Activated gamma-delta T cell treated with anti-CD3 and anti-CD28 coated beads, Interleukin-2, amount 50 U/mL, for 16 hours (primary cell): ENCODE measurements at places on chromosomes 3 and 15.

DNA sequence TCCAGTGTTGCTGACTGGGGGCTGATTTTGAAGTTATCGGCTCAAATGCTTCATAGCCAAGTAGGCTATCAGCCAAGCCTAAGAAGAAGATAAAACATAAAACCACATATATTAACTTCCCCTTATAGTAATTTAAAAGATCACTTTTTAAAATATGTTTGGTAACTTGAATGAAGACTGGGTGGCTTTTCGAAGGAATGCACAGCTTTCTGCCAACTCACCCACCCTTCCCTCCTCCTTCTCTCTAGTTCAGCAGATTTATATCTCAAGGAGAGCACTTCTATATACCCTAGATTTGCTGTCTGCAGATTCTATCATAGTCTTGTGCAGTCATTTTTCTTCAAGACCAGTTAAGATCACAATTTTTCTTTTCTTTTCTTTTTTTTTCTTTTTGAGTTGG lies 189.4 kb upstream of the CHRM5 start:
- DNase-seq, result no peak

DNA sequence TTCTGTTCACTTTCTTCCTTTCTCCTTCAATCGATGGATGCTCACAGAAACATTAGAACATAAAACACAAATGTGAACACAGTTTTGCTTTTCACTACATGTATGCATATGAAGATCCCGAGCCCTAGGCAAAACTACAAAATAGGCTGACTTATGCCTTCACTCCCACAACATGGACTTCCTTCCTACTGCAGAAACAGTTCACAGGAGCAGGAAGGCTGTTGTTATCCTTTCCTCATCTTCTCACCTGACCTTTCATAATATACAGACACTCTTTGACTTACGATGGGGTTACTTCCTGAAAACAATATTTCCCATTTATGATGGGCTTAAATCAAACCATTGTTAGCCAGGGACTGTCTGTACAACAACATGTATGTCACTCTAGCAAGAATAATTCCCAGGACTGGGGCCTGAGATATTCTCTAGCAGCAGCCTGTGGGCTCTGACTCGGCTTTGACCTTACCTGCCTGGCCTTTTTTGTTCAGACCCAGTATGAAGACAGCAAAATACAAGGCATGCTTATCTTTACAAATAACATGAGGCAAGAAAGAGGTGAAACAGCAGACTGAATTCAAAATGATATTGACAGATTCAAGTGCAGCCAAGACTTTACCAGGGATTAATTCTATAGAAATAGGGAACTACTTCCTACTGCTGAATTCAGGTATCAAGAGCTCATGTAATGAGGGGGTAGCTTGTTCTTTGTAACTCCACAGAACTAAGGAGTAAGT lies 51.8 kb upstream of the PLXND1 start:
- no peak for DNase-seq

DNA sequence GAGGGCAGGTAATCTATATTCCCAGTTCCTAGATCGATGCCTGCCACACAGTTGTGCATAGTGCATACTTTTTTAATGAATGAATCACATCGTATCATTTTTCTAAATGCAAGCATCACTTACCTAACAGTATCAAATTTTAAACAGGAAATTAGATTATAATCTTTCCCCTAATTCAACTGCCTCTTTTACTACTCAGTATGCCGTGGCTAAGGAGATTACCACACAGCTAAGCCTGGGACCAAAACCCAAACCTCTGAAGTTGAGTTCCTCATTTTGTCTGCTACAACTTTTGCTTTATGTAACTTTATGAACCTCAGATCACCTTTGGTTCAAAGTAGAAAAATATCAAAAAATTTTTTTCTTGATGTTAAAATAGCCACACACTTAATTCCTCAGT lies 53.2 kb upstream of the FNDC3B start:
- DNase-seq, result no peak

DNA sequence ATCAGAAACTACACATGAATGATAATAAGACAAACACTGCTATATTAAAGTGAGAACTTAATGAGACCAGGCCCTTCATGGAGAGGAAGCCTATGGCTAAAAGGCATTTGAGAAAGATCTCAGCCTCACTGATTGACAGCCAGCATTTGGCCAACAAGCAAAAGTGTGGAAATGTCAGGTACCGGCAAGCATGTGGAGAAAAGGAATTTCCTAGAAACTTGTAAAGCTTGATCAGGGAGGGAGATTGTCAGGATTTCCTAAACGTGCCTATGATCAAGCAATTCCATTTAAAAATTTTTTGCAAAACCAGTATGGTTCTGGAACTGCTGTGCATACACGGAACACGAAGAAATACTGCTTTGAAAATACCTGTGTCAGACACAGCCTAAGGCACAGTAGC lies 220.3 kb upstream of the ATP10A start:
- DNase-seq, result no peak

GRCh38 chr3:181457190-181457589 lies 254.5 kb upstream of the SOX2 start:
- no peak for DNase-seq

DNA sequence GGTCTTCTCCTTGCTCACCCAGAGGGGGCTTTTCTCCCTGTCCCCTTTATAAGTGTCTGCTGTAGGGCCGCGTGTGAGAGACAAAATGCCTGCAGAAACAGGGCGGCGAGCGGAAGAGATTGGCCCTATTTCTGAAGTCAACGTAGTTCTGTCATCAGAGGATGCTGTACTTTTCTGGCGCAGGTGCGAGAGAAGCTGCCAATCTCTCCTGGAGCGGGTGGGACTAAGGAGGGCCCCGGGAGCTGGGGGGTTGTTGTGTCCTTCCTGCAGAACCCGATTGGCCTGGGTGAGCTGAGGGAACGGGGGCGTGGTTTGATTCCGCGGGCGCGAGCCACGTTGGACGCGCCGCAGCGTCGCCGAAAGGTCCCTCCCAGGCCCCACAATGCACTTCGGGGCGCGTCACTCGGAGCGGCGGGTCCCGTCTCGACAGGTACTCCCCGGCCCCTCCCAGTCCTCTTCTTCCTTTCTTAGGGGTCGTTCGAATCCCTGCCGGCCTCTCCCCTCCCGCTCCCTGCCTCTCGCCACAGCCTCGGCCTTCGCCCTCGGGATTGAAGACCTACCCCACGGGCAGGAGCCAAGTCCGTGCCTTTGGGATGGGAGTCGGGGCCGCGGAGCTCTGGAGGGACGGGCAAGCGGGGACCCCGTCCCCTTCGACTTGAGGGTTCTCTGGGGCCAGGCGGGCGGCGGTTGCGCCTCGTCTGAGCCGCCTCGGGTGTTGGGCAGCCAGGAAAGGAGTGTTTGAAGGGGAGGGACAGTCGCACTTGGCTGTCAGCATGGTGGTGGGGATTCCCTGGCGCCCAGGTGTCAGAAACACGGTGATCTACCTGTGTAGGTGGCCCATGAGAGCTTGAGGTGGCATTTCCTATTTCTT lies at the start of gene SEC22A:
Gene SEC22A (plus strand): TSS at position 387 of the 871 bp plus-strand sequence. CDS start 7,275 bp downstream, outside the sequence.
- DNase-seq, result peak; percentile 90

GRCh38 chr3:170813266-170813665 lies 56.7 kb downstream of the RPL22L1 start:
- no peak for DNase-seq

GRCh38 chr3:24616110-24616829 lies 121.6 kb upstream of the THRB start:
- DNase-seq, result no peak

DNA sequence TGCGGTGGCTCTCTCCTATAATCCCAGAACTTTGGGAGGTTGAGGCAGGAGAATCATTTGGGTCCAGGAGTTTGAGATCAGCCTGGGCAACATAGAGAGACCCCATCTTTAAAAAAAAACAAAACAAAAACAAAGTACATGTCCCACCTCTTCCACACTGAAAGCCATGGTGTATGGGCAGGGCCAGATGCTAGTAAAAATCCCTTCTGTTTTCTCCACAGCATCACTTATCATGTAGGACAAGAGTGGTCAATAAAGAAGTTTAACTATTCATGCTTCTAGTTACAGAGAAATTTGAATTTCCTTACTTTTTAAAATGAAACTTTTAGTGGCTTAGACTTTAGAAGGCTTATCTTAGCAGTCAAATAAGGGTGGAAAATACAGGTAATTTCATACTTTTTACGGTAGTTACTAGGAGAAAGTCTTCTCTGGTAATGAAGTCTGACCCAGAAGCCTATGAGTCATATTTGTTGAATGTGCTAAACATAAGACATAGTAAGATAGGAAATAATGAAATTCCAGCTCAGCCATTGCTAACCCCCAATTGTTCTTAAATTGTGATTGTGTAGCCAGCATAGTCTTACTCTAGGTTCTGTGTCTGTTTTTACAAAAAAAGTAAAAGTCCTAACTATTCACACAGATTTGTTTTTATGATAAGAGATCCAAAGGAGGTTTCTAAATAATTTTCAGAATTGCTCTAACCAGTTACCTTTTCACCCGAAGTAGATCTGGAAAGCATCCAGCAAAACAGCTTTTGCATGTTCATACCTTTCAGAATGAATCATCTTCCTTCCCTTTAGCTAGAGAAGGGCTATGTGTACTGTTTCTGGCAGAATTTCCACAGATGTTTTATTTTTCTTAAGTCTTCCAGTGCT lies 16.4 kb upstream of the ZNF609 start:
- no peak for DNase-seq

DNA sequence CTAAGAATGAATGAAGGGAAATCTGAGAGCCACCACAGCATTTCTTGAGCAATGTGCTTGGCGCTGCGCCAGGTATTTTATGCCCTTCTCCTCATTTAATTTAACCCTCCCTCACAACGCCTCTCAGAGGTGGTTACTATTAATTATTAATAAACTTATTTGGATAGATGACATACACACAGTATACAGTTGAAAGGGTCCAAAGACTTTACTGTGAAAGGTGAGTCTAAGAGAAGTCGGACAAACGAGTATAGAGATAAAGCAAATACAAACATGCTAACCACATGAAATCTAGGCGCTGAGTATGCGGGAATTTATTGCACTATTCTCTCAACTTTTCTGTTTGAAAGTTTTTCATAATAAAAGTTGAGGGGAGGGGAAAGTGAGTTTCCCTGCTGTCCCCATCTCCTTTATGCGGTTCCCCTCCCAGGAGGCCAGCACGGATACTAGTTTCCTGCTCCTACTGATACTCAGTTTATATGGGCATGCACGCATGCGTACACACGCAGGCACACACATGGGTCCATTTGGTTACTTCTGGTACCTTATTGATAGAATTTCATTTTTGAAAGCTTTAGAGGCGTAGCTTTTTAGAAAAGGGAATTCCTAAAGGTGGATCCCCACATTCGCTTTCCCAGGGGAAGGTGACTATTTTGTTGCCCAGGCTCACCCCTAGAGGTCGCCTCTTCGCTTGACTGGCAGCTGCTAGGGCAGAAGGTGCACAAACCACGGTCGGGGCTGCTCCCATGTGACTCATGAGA lies 28.5 kb upstream of the KCTD6 start:
- DNase-seq, result peak; percentile 65

- no peak for DNase-seq
Observed at GRCh38 chr3:9947025-9947995, 4.9 kb downstream of the PRRT3 start.

- no peak for DNase-seq
Observed at GRCh38 chr3:126960604-126960995, 22.3 kb upstream of the PLXNA1 start.

- DNase-seq, result no peak
Observed at GRCh38 chr3:12574131-12574530, 17.2 kb downstream of the MKRN2 start.

- DNase-seq, result no peak
Observed at GRCh38 chr3:195467641-195468390, 25.0 kb upstream of the ACAP2 start.

GRCh38 chr3:186025161-186025560 lies 83.7 kb downstream of the ETV5 start:
- DNase-seq, result no peak

GRCh38 chr3:151168269-151169094 lies 34.5 kb downstream of the GPR171 start:
- peak; percentile 75 for DNase-seq

GRCh38 chr3:54337846-54338245 lies 215.5 kb downstream of the CACNA2D3 start:
- no peak for DNase-seq

DNA sequence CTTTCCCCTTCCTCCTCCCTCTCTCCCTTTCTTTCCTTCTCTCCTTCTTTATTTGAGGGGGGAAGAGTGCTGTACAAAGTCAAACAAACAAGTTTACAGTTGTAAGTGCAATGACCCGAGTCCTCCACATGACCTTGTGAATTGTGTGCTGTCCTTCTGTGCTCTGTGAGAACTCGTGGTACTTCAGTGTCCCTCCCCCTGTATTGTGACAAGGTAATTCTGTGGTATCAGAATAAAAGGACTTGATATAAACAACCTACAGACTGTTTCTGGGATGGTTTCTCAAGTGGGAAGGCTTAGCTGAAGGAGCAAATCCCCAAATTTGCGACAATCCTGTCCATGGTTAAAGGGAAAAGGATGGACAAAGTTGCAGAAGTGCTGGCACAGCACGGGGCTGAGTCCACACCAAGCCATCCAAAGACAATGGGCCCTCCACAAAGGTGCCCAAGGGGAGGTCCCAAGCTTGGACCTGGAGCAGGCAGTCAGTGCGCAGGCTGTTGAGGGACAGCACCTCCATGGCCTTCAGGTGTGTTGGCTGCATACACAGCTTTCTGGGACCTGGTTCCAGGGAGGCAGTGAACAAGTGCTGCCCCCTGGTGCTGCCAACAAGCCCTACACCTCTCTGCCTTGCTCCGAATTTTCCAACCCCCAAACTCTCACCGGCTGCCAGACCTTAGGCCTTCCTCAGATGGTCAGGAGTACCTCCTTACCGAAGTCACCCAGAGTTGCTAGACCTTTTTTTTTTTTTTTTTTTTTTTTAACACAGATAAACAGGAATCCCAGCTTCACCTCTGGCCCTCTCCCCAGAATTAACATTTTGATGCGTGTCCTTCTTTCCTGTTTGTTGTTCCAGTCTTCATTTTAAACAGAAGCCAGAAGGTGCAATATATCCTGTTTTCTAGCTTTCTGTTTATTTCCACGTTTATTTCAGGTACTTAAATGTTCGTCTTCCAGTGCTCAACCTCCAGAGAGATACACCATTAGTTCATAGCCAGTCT lies 2.6 kb upstream of the APEH start:
- DNase-seq, result peak; percentile 59

DNA sequence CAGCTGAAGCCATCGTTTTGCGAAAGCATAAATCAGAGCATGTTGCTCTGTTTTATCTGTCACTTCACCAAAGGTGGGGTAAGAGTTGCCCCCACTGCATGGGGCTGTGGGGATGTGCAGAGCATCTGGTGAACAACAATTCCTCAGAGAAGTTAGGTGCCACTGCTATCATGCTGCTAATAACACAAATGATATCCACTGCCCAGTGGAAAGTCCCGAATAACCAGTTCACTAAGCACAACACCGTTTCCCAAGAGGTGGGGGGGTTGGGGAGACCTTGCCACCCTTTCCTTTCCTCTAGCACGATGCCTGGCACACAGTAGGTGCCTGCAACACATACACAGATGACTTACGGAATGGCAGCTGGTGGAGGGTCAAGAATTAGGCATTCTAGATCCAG lies 38.6 kb downstream of the FAM3D start:
- DNase-seq, result no peak

- no peak for DNase-seq
Observed at GRCh38 chr3:11254876-11255275, 17.3 kb upstream of the ATG7 start.

- no peak for DNase-seq
Observed at GRCh38 chr15:68985361-68985891, 29.1 kb upstream of the NOX5 start.

- no peak for DNase-seq
Observed at GRCh38 chr3:184687363-184688015, 24.4 kb downstream of the MAGEF1 start.

GRCh38 chr3:126083511-126083912 lies 412 bp downstream of the SLC41A3 start:
- DNase-seq, result no peak
